ENCODE measurements at places on chromosomes 5 and 9.

GRCh38 chr9:32524892-32525708 lies 896 bp downstream of the RIGI start:
- DNase-seq: no peak

GRCh38 chr5:82749461-82749820 lies 327.8 kb downstream of the TMEM167A start:
- no peak for DNase-seq

DNA sequence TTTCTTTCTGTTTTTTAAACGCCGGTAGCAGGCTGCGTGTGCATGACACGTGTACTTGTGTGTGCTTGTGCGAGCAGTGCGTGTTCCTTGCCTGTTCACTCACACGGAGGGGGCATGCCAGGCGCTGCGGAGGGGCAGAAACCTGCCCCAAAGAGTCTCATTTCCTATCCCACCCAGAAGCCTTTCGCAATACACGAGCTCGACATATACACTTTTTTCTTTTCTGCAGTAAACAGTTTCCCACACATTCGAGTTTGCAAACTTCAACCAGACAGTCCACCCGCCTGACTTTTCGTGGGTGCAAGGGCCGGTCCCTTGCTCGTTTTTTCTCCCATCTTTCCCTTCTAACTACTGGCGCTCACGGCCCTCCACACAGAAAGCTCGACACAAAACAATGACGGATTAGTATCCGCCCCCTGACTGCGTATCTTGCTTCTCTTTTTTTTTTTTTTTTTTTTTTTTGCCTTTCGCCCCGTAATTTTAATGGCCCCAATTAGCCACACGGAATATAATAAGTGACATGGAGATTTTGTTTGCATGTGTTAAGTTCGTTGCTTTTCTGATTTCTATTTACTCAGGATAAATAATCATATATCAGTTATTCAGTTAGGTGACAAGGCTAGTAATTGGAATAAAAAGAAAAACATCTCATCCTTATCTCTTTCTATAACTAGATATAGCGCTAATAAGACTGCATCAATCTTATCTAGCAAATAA lies 5.3 kb upstream of the OTP start:
- no peak for DNase-seq

DNA sequence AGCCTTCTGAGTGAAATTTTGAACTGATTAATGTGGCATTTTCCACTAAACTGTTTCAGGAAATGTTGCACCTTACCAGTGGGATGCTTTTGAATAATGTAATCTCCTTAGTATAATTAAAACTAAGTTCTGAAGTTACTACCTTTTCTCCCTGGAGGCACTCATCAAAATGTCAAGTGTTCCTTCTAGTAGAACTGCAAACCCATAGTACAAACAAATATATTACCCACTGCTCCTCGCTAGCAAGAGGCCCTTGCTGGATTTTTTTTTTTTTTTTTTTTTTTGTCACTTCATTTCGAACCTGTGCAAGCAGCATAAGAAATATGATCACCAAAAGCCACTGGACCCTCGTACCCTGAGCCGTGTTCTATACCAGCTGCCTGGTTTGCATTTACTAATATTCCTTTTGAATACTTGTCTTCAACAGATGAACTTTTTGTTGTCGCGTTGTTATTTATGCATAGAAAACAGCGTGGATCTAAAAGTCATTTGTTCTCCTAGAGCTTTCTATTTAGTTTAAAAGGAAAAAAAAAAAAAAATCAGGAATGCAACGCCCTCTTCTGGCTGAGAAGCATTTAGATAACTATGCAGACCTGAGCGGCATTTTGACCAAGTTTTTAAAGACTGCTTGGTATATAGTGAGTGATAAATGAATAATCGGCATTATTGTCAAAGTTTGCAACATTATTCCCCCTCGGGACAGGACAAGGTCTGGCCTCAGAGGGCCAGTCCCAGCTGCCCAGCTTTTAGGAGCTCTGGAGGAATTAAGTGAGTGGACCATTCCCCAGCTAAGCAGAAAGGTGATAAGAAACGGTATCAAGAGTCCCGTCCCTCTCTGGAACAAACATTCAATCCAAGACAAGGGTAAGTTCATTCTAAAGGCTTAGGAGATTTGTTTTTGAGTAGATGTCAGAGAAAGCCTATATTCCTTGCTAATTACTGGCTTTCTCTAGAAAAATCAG lies 162.5 kb upstream of the KIF2A start:
- DNase-seq: no peak

DNA sequence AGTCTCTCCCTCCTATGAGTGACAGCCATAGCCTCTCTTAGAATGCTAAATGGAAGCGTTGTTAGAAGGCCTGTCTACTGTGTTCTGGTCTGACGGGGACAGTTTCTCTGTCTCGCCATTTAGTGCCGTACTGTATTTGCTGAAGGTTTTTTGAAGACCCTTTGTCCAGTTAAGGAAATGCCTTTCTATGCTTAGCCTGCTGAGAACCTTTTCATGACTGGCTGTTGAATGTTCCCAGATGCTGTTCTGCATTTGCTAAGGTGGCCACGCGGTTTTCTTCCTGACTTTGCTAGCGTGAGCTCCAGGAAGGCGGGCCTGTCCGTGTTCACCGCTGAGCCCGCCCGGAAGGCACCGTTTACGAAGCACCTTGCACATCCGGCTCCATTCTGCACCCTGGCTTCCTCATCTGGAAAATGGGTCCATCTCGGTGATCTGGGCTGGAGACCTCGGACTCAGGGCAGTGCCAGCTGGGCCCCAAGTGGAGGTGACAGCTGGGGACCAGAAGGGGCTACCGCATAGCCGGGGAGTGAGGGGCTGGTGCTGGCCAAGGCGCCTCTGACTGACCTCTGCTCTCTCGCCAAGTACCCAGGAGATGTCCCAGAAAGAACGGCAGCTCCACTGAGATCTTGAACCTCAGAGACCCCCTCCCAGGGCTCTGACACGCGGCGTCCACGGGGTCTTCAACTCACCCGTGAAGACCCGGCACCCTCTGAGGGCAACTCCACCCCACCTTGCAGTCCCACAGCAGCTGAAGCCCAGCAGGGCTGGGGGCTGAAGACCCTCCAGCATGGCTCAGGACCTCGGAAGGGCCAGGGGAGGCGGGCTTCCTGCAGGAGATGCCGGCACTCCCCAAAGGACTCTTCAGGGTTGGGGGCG lies 52.5 kb upstream of the NKD2 start:
- DNase-seq: no peak

- DNase-seq: no peak
Measured at GRCh38 chr5:683551-684481, 9.3 kb downstream of the TPPP start.

DNA sequence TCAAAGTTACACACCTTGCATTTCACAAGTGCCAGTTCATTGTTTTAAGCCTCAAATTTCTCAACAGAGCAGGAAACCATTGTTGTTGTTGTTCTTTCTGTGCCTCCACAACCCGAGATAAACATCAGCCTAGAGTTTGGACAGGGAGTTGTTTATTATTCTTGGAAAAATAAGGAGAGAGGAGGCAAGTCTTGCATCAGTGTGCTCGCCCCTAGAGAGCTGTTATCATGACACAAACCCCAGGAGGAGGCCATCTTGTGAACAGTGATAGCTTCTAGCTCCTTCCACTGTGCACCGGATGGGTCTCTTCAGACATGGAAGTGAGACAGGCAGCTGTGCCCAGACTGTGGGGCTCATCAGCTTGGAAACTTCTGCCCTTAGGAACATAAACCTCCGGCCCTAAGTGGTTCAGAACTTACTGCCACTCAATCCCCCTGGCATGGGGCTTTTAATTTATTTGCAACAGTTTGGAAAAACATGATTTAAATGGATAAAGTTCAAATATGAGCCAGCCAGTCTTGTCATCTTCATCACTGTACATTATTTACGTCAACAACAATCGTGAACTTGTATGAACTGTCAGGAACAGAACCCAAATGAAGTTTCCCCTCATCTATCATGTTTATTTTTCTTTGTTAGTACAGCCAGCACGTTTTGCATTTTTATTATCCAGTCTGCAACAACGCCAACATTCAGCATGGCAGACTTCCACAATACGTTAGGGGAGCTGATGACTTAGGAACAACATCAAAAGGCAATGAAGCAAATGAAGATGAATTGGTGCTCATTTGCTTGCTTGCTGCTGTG lies 181.7 kb upstream of the S1PR3 start:
- DNase-seq: no peak

DNA sequence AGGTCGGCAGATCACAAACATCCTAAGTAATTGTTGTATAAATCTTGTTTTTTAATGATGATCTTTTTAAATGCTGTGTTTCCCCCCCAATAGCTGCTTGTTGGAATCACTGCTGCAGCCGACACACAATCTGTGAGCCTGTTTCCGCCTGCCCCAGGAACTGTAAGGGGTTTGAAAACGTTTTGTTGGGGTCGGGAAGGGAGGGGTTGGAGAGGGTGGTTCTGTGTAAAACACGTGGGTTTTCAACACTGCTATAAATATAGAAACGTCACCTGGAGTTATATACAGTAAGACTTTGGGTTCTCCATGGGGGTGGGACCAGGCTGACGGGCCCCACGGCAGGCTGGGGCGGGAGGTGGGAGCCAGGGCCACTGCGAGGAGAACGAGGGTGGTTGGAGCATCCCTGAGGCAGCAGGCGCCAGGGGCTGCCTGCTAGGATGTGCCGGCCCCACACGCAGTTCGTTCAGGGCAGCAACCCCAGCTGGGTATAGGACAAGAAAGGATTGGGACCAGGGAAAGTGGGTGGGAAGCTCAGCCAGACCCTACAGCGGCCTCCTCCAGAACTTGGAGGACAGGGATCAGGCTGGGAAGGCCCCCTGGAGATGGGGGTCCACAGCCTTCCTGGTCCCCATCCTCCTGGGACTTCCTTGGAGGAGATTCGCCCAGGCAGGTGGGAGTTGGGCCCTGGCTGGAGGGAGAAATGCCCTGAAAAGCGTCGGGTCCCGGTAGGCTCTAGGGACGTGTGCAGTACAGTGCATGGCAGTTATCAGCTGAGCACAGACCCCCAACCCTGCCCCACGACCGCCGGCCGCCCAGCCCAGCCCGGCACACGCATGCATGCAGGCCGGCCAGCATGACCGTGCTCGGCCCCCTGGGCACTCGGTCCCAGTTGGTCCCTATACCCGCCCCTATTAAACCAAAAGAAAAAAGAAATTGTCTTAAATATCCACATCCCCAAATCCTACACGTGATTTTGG lies 9.7 kb downstream of the RNF44 start:
- no peak for DNase-seq

DNA sequence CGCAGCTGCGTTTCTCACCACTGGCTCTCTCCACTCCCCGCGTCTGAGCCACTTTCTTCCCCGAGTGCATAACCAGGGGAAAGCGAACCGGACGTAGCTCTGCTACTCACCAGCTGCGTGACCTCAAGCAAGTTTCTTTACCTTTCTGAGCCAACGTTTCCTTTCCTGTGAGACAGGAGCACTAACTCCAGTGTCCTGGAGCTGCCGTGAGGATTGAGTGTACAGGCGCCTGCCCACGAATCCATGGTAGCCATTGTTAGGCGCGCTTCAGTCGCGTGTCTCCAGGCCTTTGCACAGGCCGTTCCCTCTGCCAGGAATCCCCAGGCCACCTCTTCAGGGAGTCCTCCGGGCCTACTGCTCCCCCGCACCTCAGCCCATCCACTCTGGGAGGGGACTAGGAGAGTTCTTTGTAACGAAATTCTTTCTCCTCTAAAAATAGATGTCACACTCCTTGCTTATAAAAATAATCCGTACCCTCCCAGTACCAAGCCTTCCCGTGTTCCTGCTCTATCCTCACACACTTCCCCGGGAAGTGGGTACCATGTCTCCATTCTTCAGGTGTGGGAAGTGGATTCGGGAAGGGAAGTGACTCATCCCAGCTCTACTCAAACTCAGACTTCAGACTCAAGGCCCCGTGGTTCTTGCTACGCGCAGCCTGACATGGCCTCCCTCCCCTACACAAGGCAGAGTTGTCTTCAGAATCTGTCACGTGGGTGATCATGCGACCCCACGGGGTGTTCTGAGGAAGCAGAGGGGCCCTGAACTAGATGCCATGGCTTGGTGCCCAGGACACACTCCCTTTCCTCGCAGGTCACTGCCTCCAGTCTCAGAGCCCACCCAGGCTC lies 16.1 kb upstream of the CRB2 start:
- no peak for DNase-seq

DNA sequence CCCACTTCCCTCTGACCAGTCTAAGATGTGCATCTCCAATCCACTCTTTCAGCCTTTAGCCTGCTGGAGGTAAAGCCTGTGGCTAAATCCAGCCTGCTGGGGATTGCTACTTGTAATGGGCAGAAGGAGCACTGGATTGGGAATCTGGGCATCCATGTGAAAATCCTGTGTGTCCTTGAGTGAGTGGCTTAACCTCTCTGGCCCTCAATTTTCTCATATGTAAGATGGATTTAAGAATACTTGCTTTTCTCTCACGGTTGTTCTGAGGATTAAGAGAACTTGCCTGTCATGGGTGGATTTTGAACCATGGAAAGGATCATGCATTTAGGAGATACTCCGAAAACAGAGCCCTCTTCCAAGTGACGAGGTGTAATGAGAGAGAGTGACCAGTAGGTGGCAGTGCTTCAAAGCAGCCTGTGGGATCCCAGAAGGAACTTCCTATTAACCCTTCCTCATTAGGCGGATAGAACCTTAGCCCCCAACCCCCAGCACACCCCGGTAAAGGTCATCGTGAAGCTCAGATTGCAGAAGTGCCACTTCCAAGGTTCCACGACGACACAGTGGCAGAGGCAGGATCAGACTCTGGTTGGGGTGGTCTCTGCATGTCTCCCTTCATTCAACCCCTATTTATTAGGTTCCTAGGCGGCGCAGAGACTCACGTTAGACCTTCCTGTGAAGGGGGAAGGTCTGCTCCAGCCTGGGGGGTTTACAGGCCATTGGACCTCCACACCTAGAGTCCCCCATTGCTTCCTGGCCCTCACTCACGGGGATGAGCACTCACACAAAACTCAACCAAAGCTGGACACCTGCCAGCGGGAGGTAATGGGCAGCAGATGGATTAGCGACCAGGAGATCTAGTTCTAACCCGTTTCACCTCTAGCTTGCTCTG lies 68.7 kb upstream of the ZNF618 start:
- DNase-seq: peak; percentile 12

DNA sequence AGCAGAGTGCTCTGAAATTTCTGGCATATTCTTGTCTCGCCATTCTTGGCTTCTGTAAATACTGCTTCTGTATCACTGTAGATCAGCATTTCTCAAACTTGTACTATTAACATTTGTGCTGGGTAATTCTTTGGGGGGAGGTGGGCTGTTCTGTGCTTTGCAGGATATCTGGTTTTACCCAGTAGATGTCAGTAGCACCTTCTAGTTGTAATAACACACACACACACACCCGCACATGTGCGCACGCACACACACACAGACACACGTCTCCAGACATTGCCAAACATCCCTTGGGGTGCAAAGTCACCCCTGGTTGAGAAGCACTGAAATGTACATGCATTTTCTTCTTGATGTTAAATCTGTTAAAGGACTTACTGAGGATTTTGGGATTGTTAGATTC lies 304.1 kb downstream of the MAT2B start:
- DNase-seq: no peak

DNA sequence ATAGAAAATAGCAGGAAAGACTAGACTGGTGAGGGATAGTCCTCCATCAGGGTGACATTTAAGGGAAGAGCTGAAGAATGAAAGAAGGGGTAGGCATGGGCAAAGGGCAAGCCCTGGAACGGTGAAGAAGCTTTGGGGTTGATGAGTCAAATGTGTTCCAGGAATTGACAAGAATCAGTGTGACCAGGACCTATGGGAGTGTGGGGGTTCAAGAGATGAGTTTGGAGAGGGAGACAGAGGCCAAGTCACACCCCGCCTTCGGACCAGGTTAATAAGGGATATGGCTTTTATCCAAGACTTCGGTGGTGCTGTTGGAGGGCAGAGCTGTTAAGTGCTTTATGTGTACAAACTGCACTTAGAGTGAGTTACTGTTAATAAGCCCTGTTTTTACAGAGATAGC lies 920 bp downstream of the PMPCA start:
- no peak for DNase-seq

- DNase-seq: no peak
Measured at GRCh38 chr9:31253800-31254762, 1130.4 kb upstream of the ACO1 start.

GRCh38 chr5:39639618-39640089 lies 214.9 kb upstream of the DAB2 start:
- DNase-seq: no peak

Data from CMK (cell line).